Activated CD4-positive, alpha-beta T cell treated with anti-CD3 and anti-CD28 coated beads, Interleukin-2, amount 50 U/mL, for 48 hours (primary cell): ENCODE measurements at places on chromosomes 1 and 21.

GRCh38 chr1:45490121-45490625 is 790 bp downstream of the TESK2 start:
- DNase-seq = no peak

- DNase-seq = no peak
Observed at GRCh38 chr1:248622570-248623001, 12.3 kb downstream of the OR2T11 start.

GRCh38 chr1:198367296-198367695 is 173.2 kb downstream of the ATP6V1G3 start:
- DNase-seq = no peak

DNA sequence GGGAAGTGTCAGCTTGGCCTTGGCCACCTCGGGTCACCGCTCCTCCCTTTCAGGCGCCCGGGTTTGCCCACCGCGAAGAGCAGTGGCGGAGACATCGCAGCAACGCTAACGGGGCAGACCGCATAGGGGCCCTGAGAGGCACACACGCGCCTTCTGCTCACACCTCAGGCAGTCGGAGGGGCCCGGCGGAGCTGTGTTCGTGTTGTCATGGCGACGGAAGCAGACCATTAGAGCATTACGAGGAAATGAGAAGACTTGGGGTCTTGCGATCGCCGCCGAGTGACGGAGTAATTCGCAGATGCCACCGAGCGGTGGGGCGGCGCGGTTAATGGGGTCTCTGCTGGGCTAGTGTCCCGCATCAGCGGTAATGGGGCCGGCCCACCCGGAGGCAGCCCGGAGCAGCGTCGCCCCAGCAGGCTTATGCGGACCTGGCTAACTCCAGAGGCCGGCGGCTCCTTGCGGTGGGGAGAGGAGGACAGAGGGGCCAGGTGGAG is 144.1 kb downstream of the TNR start:
- no peak for DNase-seq

DNA sequence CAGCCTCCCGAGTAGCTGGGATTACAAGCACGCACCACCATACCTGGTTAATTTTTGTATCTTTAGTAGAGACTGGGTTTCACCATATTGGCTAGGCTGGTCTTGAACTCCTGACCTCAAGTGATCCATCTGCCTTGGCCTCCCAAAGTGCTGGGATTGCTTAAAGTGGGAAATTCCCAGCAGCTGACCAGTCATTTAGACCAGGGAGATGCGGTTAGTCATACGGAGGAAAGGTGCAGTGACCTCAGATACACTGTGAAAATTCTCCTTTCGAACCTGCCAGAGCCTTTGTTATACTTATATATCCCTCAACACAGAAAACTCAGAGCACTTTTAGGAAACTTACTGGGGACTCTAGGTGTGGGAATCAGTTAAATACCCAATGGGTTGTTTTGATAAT is 39.6 kb downstream of the MAP10 start:
- no peak for DNase-seq

DNA sequence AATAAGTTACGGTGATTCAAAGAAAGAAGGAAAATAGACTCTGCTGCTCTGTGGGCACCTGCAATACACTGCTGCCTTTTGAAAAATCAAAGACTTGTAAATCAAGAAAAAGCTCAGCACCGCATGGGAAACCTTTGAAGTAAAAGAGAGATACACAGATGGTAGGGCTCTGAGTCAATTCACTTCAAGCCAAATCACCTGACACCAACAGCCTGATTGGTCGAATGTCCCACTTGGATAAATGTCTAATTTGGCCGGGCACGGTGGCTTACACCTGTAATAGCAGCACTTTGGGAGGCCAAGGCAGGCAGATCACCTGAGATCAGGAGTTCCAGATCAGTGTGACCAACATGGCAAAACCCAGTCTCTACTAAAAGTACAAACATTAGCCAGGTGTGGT is 19.2 kb upstream of the RCAN3 start:
- no peak for DNase-seq

DNA sequence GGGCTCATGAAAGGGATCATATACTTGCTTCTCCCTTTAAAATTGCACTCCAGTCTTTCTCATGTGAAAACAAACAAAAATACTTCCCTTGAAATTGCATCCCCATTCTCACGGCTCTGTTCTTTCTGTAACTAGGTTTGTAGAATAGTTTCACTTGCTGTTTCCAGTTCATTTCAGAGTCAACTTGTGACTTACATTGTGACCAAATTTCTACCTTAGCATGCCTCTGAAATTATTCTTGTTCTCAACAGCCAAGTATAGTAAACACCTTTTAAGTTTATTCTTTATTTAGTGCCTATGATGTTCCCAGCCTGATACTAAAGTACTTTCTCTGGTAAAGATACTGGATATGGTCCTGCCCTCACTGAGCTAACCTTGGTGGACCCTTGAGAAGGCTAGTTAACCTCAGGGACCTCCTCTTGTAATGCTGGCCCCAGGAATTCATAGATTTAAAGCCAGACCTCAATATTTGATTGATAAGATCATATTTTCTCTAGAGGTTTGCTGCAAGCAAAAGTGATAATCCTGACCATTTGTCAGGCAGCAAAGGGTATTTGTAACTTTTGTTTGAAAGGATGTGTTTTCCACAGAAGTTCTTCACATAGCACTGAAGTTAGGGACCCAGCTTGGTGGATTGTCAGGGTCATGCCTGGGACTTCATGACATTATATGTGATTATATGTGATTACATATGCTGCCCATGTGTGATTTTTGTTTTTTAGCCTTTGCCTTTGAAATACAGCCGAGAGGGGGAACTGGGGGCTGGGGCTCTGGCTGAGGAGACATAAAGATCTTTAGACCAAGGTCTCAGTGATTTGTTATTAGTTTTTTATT is 29.6 kb downstream of the VANGL2 start:
- no peak for DNase-seq

DNA sequence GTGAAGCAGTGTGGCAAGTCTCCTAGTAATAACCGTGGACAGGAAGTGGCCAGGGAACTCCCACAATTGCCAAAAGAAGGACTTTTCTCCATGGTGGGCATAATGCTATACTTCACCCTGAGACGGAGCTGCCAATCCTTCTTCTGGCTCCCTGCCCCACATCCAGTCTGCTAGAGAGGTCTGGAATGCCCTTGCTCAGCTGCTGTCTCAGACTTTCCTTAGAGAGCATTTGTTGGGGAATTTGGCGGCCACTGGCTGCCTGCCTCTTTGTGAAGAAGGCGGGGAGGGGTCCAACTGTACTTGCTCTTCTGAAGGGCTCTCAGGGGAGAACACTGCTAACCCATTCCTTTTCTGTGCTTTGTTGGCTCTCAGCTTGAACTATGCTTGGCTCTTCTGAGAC is 123.7 kb upstream of the EDN2 start:
- DNase-seq = no peak

- DNase-seq = peak; percentile 25
Observed at GRCh38 chr1:110243574-110243973, 33.5 kb downstream of the KCNC4 start.

DNA sequence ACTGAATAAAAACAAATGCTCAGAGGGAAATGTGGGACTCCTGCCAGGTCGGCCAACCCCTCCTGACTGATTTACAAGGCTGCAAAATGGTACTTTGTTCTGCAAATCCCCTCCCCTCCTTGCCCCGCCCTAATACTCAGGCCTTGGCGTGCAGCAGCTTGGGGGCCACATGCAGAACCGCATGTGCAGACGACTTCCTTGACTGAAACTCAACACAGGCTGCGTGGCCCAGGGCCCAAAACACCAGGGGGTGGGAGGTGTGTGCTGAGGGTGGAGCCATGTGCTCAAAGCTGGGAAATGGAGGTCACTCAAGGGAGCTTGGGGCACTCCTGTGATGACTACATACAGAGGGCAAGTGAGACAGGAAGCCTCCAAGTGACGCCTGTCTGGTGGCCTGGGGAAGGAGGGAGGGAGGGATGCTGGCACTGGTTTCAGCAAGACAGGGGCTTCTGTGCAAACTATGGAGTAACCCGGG is 87.2 kb downstream of the MRPL37 start:
- DNase-seq = peak; percentile 69

DNA sequence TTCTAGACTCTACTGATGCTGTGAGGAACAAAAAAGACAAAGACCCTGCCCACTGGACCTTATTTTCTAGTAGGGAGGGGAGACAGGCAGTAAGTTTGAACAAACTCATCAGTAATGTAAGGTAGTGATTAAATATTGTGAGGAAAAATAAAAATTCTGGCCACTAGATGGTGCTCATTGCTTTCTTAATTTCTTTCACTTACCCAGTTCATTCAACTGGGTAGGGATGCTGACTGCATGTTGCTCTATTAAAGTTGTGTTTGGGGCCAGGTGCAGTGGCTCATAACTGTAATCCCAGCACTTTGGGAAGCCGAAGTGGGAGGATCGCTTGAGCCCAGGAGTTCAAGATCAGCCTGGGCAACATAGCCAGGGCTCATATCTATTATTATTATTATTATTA is 6.3 kb upstream of the KYAT3 start:
- DNase-seq = no peak

- peak; percentile 36 for DNase-seq
Observed at GRCh38 chr1:234315091-234315541, 58.1 kb upstream of the COA6 start.

- DNase-seq = peak; percentile 63
Observed at GRCh38 chr21:45109831-45110492, 35.6 kb downstream of the ADARB1 start.

DNA sequence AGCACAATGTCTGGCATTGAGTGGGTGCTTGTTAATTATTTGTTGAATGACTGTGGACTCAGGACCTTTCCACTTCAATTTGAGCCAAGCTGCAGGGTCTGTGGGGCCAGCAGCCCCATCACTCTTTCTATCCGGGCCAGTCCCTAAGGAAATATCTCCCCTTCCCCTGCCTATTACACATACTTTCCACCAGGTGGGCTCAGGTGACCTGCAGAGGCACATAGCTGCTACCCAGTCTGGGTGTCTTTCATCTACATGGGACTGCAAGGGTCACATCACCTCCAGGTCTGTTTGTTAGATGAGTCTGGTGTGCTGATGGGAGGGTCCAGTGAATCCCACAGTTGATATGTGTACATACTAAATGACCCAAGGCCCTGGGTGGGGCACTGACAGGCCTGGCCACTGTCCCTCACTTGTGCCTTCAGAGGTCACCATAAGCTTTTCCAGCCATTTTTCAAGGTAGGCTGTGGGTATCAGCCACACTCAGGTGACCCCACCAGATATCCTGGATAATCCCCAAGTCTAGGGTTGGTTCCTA is 59.5 kb upstream of the KDM4A start:
- no peak for DNase-seq

DNA sequence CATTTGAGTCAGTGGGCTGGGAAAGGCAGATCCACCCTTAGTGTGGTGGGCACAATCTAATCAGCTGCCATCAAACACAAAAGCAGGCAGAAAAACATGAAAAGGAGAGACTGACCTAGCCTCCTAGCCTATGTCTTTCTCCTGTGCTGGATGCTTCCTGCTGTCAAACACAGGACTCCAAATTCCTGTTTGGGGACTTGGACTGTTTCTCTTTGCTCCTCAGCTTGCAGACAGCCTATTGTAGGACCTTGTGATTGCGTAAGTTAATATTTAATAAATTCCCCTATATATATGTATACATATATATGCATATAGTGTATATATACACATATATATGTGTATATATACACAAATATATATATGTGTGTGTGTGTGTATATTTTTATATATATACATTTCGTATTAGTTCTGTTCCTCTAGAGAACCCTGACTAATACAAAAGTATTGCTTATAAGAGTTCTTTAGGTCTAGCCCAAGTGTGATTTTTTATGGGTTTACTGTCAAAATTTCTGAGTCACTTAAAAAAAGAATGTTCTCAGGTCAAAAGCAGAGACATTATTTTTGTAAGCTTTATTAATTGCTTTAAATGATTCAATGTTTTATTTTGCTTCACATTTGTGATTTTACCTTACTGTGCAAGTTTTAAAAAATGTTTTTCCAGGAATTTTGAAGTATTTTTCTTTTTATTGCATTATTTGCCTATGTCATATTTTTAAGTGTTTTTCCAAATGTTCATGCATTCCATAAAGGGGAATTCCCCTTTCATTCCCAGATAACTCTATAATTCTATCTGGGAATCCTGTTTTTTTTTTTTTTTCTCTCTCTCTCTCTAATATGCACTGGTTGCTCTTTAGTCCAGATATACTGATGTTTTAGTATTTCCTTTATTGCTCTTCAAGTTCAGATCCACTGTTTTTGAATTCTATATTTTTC is 92.1 kb upstream of the ADAMTS5 start:
- DNase-seq = no peak

GRCh38 chr1:6547301-6547700 is 7.0 kb downstream of the NOL9 start:
- no peak for DNase-seq

DNA sequence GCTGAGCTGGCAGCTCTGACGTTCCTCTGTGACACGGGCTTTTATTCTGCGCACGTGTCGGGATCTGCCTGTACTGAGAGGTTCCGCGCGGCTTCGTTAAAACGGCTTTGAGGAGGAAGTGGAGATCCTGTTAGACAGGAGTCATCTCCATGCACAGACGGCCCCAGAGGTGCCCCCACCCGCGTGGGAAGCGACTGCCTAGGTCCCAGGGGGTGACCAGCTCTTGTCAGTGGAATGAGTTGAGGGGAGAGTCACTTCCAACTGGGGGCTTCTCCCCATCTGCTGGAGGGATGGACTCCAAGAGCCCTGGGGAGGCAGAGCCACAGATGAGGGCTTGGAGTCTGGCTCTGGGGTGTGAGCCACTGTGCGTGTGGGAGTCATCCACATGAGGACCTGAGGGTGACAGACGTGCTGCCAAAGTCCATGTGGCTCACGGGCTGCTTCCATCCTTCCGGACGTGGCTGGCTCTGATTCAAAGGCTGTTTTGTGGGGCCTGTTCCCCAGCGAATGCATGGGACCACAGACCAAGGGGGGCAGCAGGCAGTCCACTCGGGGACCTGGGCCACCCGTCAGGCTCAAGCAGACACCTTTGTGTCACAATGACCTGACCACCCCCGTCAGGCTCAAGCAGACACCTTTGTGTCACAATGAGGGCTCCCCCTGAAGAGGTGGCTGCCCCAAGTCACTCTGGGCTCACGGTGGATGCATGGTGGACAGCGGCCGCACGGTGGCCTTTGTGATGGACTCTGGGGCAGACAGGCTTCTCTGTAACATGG is 26.8 kb downstream of the PTTG1IP start:
- peak; percentile 47 for DNase-seq
